ENCODE measurements at places on chromosomes 11 and 22. TPM values are rescaled to one million over a fixed set of nuclear protein-coding genes. Genes with fewer than 3 reads are reported as not detected.

DNA sequence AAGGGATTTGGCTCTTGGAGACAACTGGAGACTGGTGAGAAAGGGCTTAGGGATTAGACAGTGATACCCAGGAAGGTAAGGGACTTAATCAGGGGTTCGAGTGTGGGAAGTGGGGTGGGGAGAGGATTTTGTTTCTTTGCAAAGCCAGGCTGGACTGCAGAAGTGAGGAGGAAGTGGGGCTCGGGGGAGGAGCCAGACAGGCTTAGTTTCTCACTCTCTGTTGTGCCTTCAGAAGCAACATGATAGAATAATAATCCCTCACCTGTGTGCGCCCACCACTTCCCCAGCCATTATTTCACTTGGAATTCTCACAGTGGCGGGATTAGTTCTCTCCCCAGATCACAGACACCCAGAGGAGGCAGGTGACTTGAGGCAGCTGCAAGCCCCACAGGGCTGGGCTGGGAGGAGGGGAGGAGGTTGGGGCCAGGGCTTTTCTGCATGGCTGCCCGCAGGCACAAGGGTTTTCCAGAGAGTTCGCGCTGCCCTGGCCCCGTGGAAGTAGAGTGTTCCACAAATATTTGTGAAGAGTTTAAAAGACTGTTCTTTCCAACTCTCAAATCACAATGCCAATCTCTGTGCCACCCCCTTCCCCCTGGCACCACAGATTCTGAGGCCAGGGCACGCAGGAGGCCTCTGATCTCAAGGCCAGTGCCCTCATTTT is 4.0 kb upstream of the SEC14L2 start:
- no peak for DNase-seq

GRCh38 chr11:18772211-18772610 is 19.4 kb downstream of the PTPN5 start:
- DNase-seq, result no peak

DNA sequence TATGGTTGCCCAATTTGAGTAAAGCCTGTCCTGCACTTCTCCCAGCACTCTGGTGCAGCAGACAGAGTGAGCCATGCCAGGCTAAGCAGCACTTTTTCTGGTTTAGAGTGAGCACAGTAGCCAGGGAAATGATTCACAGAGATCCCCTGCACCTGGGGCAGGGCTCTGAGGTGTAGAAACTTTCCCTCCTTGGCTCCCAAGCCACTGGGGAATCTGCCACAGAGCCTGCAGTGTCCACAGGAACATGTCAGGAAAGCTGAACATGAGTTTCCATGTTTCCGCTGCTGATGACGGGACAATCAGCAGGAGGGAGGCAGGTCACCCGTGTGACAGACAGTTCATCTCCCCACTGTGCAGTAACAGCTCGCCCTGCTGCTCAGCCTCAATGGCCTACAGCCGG is 429.9 kb upstream of the B3GAT1 start:
- DNase-seq, result no peak

GRCh38 chr11:88377646-88378045 is 40.1 kb upstream of the CTSC start:
- peak; percentile 54 for DNase-seq

DNA sequence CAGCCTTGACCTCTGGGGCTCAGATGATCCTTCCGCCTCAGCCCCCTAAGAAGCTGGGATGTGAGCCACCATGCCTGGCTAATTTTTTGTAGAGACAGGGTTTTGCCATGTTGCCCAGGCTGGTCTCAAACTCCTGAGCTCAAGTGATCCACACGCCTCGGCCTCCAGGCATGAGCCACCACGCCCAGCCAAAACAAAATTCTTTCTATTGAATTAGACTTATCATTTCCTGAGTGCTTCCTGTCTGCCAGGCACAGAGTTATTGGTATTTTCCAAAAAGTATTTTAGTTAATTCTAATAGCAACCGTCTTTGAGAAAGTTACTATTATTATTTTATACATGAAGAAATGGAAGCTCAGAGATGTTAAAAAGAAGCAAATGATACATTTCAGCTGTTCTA is 61.4 kb upstream of the LMO2 start:
- no peak for DNase-seq

GRCh38 chr22:42901790-42902508 is 44.9 kb upstream of the ARFGAP3 start:
- no peak for DNase-seq

- no peak for DNase-seq
These were observed 687 bp downstream of the ALKBH8 start for GRCh38 chr11:107564877-107565218.

DNA sequence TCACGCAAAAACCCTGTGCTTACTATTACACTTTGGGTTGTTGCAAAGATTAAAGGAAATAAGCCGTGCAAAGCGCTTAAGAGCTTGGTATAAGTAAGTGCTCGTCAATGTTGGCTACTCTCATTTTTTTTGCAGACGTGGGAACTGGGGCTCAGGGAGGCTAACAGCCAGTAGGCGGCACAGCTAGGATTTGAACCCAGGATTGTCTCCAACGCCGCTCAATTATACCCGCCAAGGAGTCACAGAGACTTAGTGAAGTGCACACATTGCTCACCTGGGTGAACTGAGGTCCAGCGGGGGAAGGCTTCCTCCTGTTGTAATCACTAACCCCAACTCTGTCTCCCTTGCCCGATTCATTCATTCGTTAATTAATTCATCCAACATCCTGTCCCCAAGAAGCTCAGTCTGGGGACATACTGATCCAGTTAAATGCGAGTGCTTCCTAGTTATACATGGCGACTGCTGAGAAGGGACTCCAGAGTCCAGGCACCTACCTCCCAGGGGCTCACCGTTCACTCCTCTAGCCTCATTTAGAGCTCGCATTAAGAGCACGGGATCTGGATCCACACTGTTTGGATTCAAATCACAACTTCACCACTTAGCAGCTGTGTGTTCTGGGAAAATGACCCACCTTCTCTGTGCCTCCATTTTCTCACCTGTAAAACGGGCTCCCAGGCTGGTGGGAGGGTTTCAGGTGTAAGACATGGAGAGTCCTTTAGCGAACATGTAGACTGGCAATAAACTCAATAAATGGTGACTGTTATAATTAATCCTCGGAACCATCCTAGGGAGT is 838 bp upstream of the MTFP1 start:
- no peak for DNase-seq

DNA sequence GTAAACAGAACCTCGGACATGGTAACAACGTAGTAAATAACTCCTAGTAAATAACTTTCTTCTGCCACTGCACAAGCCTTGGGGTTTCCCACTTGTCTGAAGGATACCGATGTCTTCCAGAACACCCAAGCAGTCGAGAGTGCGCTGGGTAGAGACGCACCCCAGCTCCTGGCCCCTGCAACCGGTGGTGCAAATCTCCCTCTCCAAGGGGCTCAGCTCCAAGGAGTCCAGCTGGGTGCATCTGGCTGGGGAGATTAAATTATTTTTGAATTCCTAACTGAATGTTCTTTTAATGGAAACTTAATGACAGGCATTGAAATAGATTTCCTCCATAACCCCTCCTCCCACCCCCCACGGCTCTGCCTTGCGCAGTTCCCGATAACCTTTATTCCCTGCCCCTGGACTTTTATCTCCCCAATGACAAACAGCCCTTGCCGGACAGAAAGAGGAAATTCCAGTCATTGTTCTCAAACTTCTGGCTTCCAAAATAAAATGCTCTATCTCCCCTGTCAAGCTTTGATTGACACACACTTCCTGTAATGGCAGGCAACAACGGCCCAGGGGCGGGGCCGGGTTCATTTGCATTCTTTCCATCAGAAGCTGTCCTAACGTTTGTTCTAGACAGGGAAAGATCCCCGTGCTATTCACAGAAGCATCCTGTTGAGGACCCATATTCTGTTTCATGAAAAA is 31.2 kb downstream of the KCNJ1 start:
- peak; percentile 28 for DNase-seq

GRCh38 chr22:49531368-49531791 is 296.3 kb downstream of the BRD1 start:
- DNase-seq, result no peak

GRCh38 chr22:27867085-27867952 is 51.7 kb downstream of the PITPNB start:
- DNase-seq, result peak; percentile 39

- no peak for DNase-seq
These were observed 87.0 kb upstream of the CLNS1A start for GRCh38 chr11:77724636-77725035.

DNA sequence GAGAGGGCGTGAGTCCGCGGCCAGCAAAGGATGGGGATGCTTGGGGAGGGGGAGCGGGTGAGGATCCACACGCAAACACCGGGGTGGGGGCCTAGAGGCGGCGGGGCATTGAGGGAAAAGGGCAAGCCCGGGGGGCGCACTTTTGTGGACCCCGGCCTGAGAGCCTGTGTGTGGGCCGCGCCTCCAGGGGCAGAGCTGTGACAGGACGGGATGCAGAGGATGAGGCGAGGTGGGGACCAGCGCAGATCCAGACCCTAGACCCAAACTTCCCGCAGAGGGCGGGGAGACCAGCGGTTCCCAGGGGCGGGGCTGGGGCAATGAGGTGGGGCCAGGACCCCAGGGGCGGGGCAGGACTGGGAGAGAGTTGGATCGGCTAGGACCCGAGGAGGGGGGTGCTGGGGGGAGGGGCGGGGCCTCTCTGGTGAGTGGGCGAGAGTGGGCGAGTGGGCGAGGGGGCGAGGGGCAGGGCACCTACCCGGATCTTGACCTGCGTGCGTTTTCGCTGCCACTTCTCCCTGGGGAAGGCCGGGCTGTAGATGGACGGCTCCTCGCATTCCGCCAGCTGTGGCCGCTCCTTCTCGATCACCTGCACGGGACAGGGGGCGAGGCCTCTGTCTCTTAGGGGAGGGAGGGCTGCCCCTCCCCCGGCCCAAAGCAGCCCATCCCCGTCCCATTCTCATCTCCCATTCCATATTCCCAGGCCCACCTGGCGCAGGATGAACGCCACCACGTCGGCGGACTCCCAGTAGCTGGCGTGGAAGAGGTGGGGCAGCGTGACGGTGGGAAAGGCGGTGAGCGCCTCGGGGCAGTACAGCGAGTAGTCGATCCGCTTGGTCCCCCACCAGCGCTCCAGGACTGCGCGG is 10.6 kb downstream of the PITPNM1 start:
- DNase-seq, result no peak

DNA sequence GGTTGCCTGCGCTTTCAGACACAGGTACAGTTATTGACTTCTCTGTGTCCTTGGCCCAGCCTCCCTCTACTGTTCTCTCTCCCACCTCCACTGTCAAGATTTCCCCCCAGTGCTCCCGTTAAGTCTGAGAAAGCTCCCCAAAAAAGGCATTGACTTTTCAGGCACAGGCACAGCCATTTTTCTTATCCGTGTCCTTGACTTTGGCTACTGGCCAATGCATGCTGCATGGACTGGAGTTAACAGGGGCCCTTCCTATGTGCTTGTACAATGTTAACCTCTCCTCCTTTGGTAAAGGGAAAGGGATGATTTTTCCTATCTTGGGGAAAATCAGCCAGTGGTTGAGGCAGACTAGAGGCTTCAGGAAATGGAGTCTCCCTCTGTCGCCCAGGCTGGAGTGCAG is 4.3 kb downstream of the APOL5 start:
- no peak for DNase-seq

GRCh38 chr11:132422722-132423121 is 1052.3 kb downstream of the NTM start:
- DNase-seq, result no peak

DNA sequence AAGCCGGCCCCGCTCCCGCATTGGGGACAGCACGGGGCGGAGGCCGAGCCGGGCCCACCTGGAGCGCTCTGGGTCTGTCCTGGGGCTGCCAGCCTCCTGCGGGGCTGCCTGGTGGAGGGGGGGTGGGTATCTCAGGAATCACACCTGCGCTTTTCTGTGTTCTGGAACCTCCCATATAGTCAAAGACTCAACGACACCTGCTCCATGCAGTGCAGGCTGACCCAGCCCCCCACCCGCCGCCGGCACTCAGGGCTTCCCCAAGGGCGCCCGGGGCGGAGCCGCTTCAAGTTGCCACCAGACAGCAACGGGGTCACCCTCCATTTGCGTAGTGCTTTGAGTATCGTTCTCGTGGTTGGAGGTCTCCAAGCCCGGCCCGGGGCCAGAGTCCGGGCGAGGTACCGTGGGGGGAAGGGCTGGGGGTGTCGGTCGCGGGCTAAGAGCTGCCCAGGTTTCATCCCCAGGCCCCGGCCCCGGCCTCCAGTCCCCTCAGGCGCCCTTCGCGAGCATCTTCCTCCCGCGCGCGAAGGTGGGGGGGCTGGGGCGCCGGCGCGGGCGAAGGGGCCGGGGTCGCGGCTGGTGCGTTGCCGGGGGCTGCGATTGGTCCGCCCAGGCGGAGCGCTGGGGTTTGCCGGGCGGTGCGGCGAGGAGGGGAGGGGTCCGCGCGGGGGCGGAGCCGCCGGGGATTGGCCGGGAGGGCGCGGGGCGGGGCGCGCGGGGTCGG is 6.6 kb downstream of the TSPAN4 start:
- peak; percentile 42 for DNase-seq

The SLC15A3 gene
- total RNA-seq, result 8.8 TPM

The CACNA1I gene
- total RNA-seq, result 0.20 TPM

The TRIM49D1 gene
- total RNA-seq, result not detected

The OR2D2 gene
- not detected for total RNA-seq

The FXYD6 gene
- 30.3 TPM for total RNA-seq
